Iris pigment epithelial cell (primary cell): ENCODE measurements at places on chromosomes 4 and X.

DNA sequence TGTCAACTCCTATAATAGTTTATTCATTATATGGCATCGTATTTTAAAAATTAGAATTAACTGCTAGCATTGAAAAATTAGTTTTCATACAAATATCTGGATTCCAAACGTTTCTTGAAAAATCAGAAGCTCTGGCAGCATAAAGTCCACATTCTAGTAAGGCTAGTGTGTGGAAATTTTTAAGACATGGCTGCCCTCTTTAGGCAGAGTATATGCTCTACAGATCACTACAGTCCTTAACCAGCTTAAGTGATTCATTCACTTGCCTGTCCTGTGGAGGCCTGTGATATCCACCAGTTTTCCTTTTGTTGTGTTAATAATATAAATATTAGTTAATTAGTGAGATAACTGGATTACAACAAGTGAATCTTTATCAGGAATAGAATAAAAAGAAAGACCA is 287.2 kb downstream of the OPHN1 start:
- DNase-seq = peak; percentile 59

DNA sequence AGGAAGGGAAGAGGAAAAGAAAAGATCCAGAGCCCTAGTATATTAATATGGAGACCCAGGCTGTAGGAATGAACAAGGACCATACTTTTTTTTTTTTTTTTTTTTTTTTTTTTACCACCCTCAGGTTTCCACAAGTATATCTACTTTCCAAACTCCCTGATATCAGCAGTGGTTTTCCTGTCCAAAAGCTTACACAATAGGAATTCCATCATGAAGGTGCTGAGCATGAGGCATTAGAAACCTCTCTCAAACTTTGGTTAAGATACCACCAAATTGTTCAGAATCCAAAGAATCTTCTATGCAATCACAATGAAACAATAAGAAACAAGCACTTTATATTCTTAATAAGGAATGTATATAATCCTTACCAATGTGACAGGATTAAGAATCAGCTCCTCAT is 26.5 kb downstream of the RPS6KA3 start:
- no peak for DNase-seq

DNA sequence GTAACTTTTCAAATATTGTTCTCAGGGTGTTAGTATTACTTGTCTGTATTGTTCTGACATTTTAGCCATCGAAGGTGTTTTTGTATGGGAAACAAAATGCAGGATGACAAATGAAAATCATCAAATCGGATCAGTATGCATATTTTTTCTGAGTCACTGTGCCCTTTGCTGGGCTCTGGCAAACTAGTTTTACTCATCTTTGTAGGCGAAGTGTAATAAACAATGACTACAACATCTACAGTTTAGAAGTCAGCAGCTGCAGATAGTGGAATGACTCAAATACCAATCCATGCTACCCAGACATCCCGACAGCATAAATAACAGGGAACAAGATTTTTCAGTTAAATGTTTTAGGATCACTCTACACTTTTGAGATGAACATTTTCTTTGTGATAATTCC is 557.3 kb upstream of the TENM3 start:
- peak; percentile 93 for DNase-seq

DNA sequence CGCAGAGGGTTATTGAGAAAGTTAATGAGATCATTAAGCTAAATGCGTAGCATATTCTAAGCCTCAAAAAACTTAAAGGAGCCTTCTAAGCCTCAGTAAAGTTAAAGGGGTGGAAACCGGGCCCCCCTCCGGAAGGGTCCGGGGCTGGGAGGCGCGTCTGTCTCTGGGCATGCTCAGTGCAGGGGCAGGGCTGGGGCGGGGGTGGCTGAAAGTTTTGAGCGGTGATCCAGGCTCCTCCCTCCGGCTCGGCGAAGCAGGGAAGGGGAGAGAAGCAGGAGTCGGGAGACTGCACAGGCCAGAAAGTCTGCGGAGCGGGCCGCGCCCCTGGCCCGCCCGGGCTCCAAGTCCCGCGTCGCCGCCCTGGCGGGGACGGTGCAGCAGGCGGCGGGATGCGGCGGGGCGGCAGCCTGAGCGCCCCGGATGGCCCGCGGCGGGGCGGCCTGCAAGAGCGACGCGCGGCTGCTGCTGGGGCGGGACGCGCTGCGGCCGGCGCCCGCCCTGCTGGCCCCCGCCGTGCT is at the start of gene EVC:
EVC (plus strand) TSS at position 241 of the 518 bp plus-strand sequence; CDS start at position 421, 180 bp downstream.
- DNase-seq = peak; percentile 83

- no peak for DNase-seq
These were observed 414.9 kb downstream of the CENPC start for GRCh38 chr4:67130411-67130810.

DNA sequence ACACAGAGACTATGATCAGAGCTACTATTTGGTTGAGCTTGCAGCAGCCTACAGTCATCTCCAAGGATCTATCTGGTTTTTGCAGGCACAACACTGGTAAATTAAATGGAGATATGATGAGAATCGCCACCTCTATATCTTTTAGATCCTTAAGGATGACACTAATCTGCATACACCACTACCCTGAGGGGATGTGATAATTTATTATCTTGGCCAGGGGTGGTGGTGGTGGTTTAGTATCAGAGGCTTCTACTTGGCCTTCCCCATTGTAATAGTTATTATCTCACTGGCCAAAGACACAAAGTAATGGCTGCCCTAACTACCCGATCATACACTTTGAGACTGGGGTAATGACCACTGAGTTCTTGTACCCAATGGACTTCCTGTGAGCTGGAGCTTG is 21.2 kb downstream of the CCDC160 start:
- no peak for DNase-seq
